Stimulated activated CD4-positive, alpha-beta T cell treated with anti-CD3 and anti-CD28 coated beads, Interleukin-15, amount 100 ng/mL, for 24 hours (primary cell): ENCODE measurements at places on chromosomes 12 and 14.

DNA sequence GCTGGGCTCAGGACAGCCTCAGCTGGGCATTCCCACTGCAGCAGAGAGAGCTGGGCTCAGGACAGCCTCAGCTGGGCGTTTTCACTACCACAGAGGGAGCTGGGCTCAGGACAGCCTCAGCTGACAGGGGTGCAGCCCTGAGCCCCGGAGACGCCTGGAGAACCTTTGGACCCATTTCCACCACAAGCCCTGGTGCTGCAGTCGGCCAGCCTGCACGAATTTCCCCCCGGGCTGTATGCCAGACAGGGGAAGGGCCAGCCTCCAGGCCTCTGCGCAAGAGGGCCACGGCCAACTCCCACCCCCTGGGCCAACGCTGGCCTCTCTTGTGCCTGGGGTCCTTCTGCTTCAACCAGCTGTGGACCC is 2.6 kb upstream of the C14orf180 start:
- DNase-seq: no peak

DNA sequence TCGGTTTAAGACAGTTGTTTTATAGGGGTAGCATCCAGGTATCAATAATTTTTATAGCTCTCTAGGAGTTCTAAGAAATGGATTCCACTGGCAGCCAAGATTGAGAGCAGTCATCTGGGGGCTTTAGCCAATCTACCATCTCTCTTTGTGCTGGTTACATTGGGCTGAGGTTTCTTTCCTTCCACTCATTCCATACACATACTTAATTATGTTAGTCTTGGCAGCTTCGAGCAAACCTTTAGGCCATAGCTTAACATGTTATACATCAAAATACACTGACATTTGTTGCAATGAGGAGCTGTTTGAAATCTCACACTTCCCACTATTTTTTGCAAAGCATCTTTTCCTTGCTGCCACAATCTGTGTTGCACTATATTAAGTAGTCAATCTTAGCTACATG is 63.1 kb downstream of the ARMH4 start:
- no peak for DNase-seq

DNA sequence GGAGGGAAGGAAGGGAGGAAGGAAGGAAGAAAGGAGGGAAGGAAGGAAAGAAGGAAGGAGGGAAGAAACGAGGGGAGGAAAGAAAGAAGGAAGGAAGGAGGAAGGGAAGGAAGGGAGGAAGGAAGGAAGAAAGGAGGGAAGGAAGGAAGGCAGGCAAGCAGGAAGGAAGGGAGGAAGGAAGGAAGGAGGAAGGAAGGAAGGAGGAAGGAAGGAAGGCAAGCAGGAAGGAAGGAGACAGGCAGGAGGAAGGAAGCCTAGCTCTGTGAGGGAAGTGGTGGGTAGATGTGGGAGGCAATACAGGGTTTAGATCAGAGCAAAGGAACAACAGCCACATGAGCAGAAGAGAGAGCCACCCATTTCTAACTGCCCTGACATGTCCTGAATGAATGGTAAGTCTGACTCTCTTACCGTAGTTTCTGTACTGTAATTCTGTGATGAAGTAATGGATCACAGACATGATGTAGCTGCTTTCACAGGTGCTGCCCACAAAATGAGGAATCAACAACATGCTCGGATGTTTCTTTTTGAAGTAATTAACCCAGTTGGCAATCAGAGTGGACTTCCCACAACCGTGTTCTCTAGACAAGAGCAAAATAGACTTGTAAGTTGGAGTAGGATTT is 24.4 kb upstream of the HSP90B1 start:
- no peak for DNase-seq

DNA sequence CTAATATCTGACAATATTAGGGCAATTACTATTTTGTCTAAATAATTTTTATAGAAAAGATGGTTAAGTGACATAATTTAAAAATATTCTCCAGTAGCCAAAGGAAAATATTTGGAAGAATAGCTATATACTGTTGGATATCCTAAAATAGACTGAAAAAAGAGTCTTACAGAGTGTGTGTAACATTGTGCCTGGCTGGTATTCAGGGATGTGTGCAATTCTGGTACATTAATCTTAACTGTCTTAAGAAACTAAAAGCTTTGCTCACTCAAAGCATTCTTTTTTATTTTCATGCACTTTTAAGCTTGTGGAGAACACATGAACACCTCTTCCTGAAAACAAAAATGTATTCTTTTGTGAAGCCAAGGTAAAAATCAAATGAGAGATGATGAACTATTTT is 10.1 kb upstream of the NR2C1 start:
- no peak for DNase-seq

- DNase-seq: no peak
These were observed 265.6 kb downstream of the TMEM117 start for GRCh38 chr12:44101475-44101874.

DNA sequence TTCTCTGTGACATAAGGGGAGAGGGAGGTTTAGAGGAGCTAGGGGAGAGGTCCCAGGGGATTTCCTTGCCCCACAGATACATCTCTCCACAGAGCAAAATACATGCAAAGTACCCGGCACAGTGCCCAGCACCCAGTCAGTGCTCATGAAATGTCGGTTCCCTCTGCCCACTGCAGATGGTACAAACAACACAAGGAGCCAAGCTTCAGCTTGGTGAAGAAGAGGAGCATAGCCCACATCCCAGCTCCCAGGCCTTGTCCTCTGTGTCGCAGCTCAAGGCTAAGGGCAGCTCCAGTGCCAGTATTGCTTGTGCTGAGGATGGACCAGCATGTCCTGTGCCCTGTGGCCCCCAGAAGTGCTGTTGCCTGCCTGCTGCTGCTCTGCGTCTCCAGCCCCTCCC is 35.0 kb upstream of the FKBP4 start:
- DNase-seq: no peak

GRCh38 chr12:52151837-52152783 is 39.7 kb downstream of the KRT80 start:
- peak; percentile 77 for DNase-seq

DNA sequence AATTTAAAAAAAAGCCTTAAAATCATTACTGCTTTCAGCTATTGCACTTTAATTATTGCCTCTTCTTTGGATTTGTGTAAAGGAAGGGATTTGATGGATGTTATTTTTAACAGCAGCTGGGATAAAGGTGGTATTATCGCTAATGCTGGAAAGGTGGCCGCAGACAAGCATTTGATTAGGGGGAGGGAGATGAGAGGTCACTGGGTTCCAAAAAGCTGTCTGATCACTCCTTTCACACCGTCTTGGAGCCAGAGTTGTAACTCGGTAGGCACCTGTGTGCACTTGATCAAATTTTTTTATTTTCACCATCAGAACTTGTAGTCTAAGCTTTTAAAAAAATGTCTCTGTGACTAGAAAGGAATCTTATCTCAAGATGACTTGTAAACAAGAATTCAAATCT is 99.8 kb downstream of the AKAP6 start:
- no peak for DNase-seq

DNA sequence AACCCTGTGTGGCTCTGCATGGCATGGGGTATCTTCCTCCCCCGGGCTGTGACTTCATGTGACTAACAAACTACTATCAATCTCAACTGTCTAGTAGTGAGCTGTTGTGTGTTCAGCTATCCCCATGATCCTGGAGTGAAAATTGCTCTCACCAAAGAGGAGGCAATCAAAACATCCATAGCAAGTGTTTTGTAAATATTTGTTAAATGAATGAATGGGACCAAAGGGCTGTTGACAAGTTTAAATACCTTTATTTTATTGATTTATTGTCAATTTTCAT is 138.1 kb upstream of the CPM start:
- DNase-seq: no peak

DNA sequence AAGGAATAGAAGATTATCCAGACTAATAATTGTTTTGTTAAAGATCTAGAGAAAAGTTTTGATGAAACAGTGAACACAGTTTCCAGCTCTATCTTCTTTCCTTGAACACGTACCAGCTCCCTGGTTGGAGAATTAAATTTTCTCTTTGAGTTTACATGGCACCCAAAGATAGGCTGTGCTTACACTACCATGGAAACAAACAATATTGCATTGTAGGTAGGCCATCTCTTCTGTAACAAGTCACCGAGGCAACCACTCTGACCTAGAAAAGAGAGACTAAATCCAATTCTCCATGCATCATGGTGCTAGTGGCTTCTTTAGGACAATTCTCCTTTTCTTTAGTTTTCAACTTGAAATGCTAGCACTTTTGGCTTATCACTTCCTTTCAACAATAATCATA is 9.9 kb downstream of the BMAL2 start:
- DNase-seq: no peak

GRCh38 chr12:6742834-6743233 is 10.1 kb downstream of the MLF2 start:
- DNase-seq: no peak

DNA sequence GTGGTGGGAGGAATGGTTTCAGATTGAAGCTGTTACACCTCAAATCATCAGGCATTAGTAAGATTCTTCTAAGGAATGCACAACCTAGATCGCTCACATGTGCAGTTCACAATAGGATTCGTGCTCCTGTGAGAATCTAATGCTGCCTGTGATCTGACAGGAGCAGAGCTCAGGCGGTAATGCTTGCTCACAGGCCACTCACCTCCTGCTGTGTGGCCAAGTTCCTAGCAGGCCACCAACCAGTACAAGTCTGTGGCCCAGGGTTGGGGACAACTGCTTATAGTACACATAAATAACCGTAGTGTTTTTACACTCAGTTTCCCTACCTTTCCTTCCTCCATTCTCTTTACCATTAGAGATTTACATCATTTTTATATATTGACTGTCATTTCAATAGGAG is 121.4 kb downstream of the SLCO1B3 start:
- no peak for DNase-seq

DNA sequence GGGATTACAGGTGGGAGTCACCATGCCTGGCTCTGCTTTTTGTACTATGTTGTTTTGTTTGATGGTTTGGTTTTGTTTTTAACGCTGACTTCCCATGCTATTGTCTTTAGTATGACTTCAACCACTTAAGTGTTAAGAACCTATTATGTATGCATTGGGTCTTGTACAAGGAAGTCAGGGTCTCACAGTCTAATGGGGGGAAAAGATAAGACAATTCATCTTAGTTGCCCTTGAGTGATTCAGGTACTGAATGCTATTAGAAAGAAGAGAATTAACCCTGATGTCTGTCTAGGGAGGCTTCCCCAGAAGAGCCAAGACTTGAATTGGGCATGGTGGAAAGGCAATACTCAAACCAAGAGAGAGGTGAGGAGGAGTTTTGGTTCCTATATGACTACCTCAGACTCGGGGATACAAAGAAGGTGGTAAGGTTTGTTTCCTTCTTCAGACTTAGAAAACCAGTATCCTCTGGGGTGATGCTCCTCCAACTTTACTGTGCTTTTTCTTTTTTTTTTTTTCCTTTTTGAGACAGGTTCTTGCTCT is 64.6 kb downstream of the SUSD6 start:
- peak; percentile 41 for DNase-seq

DNA sequence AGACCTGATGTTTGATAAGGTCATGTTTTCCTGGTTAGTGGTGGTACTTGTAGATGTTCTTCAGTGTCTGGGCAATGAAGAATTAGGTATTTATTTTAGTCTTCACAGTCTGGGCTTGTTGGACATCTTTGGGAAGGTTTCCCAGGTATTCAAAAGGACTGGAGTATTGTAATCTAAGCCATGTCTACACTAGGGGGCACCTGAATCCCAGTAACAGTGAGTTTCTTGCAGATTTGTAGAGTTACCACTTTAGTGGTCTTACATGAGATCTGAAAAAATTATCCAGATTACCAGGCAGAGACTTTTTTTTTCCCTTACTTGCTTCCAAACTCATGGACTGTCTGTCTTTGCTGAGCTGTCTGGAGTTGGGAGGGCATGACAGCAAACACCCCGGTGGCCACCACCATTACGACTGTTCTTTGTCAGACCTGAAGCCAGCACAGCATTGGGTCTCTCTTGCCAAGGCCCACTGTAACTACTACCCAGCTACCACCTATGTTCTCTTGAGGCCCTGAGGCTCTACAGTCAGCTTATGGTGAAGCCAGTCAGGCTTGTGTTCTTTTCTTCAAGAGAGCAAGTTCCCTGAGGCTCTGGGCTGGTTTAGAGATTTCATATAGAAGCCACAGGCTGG is 820.7 kb upstream of the FBXO33 start:
- no peak for DNase-seq

- DNase-seq: no peak
These were observed 100.3 kb upstream of the NCOR2 start for GRCh38 chr12:124667506-124668326.

DNA sequence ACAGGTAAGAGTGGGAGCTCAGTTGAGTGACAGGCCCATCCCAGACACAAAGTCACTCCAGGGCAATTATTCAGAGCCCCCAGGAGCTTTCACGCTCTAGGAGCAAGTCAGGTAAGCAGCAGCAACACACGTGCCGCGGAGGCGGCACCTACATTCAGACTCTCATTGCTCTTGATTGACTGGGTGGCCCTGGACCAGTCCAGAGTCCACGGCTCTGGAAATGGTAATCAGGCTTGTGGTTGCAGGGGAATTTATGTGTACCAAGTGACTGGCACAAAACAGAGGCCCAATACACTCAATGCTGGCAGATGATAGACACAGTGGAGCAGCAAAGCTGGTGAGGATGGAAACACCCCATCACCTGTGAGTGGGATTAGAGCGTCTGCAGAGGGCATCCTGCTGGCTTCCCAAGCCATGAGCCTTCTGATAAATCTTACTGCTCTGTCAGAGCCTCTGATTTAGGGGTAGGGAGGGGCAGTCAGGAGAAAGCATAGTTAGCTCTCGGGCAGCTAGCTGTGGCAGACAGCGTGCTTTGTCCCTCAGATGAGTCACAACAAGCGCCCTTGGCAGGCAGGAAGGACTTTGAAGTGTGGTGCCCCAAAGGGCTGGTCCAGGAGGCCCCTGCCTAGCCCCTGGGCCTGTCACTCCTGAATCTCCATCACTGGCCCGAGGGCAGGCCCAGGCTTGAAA is 344.7 kb downstream of the CACNA1C start:
- no peak for DNase-seq
